ENCODE measurements at places on chromosomes 1 and 21.

- no peak for DNase-seq
These were observed 90.4 kb downstream of the DHRS3 start for GRCh38 chr1:12527564-12527963.

DNA sequence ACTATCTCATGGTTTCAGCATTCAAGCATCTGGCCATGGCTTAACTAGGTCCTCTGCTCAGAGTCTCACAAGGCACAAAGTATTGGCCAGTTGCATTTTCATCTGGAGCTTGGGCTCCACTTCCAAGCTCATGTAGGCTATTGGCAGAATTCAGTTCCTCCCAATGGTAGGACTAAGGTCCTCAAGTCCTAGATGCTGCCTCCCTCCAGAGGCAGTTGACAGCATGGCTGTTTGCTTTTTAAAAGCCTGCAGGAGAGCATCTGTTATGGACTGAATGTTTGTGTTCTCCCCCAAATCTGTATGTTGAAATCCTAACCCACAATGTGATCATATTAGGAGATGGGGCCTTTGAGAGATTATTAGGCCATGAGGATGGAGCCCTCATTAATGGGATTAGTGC is 38.0 kb upstream of the HLX start:
- DNase-seq = no peak

DNA sequence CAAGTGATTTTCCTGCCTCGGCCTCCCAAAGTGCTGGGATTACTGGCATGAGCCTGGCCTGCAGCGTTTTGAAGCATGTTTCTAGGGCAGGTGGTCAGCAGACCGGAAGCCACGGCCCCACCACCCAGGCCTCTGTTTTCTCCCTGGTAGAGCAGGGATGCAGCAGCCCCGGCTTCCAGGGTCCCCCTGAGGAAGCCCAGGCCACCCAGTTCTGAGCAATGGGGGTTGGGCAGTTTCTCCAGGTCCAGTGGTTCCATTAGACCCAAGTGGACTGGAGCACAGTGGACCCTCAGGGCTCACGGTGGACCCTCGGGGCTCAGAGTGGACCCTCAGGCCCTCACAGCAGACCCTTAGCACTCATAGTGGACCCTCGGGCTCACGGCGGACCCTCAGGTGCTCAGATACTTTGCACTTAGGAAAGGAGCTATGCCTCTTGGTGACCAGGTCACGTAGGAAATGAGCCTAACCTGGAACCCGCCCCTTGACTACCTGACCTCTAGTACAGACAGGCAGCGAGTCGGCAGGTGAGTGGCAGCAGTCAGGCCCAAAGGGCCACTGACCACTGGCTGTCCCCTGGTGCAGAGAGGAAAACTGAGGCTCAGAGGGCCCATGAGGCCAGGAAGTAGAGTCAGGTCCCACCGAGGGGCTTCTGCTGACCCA is 4.6 kb upstream of the FNDC10 start:
- DNase-seq = no peak

DNA sequence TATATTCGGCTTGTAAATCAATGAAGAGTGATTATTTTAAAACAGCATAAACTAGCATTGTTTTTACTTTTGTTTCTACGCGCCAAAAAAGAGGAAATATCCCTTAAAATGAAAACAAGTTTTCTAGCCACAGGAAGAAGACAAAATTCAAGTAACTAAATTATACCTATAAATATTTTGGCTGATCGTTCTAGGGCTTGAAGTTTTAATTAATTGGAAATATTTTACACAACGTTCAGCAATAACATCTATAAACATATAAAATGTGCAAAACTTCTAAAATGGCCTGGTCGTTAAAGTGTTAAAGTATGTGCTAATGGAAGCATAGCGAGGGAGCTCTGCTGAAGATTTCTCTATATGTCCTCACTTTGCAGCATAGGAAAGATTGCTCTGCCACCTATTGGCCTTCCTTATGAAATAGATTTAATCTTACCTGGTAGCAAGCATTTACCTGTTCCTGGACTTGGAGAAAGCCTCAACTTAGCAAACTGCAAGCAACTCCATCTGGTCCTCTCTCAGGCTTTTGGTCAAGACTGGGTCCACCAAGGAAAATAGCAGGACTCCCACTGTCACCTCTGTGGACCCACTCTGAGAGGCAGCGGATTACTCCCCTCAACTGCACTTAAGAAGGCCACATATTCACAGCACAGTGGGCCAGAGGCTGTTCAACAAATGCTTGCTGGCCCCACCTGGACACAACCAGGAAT is 351.3 kb upstream of the RUNX1 start:
- DNase-seq = peak; percentile 17

GRCh38 chr1:157085421-157085820 is 14.2 kb downstream of the ETV3L start:
- no peak for DNase-seq

DNA sequence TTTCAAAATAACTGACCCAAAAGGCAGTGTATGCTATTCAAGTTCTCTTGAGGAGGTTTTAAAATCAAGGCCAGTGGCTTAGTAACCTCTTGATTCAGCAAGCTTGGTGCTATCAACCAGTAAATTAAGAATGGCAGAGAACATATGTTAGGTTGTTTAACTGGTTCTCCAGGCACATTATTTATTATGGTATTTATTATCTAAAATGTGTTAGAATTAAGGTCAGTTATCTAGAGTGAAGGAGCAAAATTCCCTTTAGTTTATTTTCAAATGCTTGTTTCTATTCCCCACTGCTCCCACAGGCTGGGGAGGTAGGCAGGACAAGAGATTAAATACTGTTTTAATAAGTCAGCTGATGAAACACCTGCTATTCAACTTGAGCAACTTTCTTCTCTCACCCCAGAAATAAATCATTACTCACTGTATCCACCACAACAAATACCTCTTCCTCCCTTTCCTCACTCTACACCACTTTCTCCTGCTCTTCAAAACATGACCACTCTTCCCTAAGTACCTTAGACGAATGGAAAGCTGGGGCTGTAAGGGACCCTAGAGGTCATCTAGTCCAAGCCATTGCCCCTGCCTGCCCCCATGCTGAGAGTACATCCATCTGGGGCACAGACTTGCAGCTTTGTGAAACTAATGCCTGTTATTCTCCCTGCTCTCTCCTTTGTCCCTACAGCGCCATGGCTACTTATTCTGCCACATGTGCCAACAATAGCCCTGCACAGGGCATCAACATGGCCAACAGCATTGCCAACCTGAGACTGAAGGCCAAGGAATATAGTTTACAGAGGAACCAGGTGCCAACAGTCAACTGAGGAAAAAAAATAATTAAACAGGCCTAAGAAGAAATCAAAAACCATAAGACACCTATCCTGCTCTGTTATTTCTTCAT is 71.7 kb downstream of the PRRX1 start:
- DNase-seq = no peak

- DNase-seq = no peak
These were observed 21.2 kb downstream of the AGRN start for GRCh38 chr1:1041092-1041523.

GRCh38 chr1:221169447-221169889 is 290.2 kb downstream of the HLX start:
- DNase-seq = no peak

GRCh38 chr1:55726994-55727393 is 511.8 kb upstream of the USP24 start:
- DNase-seq = no peak

DNA sequence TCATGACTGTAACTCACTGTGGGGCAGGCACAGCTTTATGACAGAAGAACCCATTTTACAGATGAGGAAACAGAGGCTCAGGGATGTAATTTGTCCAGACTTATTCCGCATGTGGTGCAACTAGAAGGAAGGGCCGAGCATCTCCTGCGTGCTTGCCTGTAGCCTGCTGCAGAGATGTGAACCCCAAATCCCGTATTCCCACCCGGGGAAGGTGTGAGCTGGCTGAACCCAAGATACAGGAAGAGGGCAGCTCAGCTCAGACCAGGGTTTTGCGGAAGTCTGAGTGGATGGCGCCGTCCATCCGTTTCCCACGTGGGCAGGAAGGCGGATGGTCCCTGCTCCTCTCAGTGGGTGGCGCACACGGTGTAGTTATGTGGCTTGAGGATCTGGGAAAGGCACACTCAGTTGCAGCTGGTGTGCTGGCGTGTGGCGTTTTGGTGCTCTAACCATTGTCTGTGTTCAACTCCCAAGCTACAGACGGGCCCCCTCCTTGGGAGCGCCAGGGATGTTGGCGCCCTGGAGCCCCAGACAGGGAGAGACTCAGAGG is 1.2 kb downstream of the CROCC start:
- no peak for DNase-seq
